ENCODE measurements at places on chromosomes 3 and 15. TPM values are rescaled to one million over a fixed set of nuclear protein-coding genes. Genes with fewer than 3 reads are reported as not detected.
A peak's percentile ranks its signal among the peaks of the same experiment; 100 is the strongest.

GRCh38 chr3:172087602-172088580, 48.5 kb downstream of the FNDC3B start:
- no peaks in the 10 kb centered on the region for H3K27me3 ChIP-seq
- no peak overlapping the region for H3K4me3 ChIP-seq
- DNase-seq, result no peak
- H3K36me3 ChIP-seq, result peaks cover 10% of the 10 kb centered on the region
- peak overlapping the region; percentile 23 for H3K27ac ChIP-seq

SORD gene
- total RNA-seq, result 104 TPM

- H3K36me3 ChIP-seq, result no peaks in the 10 kb centered on the region
- peak overlapping the region; percentile 23 for H3K4me3 ChIP-seq
- no peak for DNase-seq
- H3K27ac ChIP-seq, result peak overlapping the region; percentile 61
- no peaks in the 10 kb centered on the region for H3K27me3 ChIP-seq
Measured at GRCh38 chr3:24523988-24524727, 29.5 kb upstream of the THRB start.

DNA sequence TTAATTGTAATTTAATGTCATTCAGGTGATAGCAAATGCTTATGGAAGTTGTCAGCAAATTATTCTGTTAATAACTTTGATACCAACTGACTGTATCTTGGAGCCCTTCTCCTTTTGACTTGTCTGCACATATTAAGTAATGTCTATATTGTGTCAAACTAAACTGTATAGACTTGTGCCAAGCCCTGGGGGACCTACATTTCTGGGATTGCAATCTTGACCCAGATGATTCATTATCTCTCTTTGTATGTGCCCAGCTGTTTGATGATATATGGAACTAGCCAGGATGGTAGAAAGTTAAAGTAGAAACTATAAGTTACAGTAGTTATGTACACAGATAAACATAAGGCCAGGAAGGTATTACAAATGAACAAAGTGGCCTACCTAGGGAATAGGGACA, 402.8 kb upstream of the RARB start:
- DNase-seq, result no peak
- H3K4me3 ChIP-seq, result no peak overlapping the region
- H3K4me1 ChIP-seq, result no peaks in the 10 kb centered on the region
- no peak overlapping the region for H3K27ac ChIP-seq
- no peaks in the 10 kb centered on the region for H3K36me3 ChIP-seq
- peaks cover under 1% of the 10 kb centered on the region for H3K27me3 ChIP-seq

DNA sequence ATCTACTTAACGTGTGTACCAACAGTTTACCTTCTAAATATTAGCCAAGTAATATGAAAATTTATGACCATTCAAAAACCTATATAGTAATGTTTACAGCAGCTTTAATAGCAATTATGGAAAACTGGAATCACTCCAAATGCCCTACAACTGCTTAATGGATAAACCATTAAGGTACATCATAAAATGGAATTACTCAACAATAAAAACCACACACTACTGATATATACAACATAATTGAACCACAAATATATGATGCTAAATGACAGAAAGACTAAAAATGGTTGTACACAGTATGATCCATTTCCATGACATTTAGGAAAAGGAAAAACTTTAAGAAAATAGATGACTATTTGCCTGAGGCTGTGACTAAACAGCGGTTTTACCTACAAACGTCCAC, 467.1 kb upstream of the EPHA6 start:
- DNase-seq, result no peak
- no peaks in the 10 kb centered on the region for H3K4me1 ChIP-seq
- H3K36me3 ChIP-seq, result no peaks in the 10 kb centered on the region
- H3K27ac ChIP-seq, result no peak overlapping the region
